ENCODE measurements at places on chromosomes 13 and 19.
A peak's percentile ranks its signal among the peaks of the same experiment; 100 is the strongest.

DNA sequence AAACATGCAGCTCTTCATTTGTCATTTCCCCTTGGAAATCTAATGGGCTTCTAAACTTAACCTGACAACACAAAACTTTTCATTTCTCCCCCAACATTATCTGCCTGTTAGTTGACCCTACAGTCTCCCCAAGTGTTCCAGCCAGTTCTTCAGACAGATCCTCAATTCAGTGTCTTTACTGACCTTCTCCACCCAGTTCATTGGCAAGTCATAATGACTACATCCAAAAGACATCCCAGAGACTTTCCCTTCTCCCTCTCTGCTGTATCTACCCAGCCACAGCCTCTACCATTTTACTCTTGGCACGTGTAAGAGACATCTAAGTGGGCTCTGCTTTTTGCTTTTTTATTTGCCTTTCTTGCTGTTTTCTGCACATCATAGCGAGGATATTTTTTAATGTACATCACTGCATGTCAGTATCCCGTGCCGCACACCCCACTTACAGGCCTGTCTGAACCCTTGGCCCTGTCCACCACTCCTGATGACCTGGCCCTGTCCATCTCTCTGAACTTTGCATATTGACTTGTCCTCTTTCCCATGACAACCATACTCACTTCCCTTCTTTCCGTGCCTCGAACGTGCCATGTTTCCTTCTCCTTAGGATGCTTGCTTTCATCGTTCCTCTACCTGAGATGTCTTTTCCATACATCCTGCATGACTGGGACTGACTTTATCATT is 391.9 kb downstream of the IRS2 start:
- DNase-seq, result no peak

DNA sequence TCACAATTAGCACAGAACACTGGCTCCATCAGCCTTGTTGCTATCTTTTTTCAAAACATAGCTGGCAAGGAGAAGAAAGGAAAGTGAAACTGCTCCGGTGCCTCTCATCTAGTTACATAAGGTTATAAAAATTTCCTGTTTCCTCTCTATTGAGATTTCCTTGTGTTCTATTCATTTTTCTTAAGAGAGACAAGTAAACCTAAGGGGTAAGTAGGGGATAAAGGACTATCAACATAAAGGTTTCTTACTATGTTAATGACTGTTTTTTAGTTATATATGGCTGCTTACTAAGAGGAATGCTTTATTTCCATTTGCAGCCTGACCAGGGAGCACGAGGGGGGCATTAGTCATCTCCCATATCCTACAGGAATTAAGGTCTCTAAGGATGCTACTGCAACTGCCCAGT is 73.2 kb upstream of the MLNR start:
- DNase-seq, result peak; percentile 10

GRCh38 chr19:2468596-2468995 is 7.3 kb upstream of the GADD45B start:
- no peak for DNase-seq

DNA sequence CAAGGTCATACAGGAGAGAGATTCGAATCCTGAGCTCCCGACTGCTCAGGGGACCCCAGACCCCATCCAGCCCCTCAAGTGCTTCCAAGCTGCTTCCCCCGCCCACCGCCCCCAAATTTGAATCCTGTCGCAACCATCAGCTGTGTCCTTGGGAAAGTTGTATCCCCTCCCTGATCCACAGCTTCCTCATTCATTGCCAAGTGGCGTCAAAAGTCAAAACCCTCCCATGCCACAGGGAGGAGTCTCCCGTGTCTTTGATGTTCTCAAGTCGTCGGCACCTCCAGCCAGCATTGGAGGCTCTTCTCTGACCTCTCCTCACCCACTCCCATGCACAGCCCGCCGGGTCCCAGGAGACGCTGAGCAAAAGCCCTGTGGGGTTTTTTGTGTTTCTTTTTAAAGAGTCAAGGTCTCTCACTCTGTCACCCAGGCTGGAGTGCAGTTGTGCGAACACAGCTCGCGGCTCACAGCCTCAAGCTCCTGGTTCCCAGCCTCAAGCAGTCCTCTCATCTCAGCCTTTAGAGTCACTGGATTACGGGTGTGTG is 2.8 kb upstream of the IFI30 start:
- DNase-seq, result no peak

- DNase-seq, result no peak
Observed at GRCh38 chr13:89214185-89214584, 1543.0 kb downstream of the SLITRK5 start.

DNA sequence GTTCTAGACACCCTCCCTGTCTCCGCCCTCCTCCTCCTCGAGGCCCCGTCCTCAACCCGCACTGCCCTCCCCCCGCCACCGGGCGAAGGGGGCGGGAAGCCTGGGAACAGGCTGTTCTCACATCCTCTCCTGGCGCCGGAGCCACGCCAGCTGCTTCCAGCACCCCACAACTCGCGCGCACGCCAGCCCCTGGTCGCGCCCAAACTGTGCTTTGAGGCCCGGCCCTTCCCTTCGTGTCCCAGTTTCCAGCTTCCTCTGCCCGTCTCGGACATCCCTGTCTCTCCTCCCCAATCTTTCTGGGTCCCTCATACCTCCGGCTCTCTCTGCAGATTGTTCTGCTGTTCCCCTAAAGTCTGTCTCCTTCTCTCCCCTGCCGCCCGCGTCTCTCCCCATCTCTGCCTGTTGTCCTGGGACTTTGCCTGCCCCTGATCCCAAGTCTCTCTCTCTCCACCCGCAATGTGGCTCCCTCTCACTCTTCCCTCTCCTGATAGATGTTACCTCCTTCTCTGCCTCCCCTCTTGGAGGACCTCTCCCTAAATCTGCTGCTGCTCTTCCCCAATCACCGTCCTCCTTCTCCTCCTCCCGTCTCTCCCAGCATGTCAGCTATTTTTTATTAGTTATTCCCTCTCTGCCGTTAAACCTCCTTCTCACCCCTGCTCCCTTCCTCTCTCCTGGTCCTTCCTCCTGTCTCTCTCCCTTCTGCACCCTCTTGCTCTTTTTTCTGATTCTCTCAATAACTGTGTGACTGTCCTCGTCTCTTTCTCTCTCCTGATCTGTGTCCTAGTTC is 14.2 kb downstream of the DPF1 start:
- peak; percentile 27 for DNase-seq

GRCh38 chr19:30690935-30691818 is 319.0 kb downstream of the ZNF536 start:
- DNase-seq, result no peak

DNA sequence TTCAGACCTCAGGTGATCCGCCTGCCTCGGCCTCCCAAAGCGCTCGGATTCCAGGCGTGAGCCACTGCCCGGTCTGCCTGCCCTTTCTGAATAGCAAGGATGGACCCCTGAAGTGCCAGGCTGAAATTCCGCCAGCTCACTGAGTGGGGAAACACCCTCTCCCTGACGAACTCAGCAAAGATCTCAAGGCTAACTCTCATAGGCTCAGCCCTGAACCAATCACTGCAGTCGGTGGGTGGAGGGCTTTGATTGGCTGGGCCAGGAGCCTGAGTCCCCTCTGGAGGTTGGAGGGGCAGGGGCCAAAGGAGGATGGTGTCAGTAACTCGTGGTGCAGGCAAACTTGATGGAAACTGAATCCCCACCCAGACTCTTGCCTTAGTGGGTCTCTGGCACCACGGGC is 11.2 kb upstream of the COMP start:
- DNase-seq, result no peak

- DNase-seq, result peak; percentile 83
Observed at GRCh38 chr13:77779552-77780272, 82.2 kb downstream of the SLAIN1 start.

DNA sequence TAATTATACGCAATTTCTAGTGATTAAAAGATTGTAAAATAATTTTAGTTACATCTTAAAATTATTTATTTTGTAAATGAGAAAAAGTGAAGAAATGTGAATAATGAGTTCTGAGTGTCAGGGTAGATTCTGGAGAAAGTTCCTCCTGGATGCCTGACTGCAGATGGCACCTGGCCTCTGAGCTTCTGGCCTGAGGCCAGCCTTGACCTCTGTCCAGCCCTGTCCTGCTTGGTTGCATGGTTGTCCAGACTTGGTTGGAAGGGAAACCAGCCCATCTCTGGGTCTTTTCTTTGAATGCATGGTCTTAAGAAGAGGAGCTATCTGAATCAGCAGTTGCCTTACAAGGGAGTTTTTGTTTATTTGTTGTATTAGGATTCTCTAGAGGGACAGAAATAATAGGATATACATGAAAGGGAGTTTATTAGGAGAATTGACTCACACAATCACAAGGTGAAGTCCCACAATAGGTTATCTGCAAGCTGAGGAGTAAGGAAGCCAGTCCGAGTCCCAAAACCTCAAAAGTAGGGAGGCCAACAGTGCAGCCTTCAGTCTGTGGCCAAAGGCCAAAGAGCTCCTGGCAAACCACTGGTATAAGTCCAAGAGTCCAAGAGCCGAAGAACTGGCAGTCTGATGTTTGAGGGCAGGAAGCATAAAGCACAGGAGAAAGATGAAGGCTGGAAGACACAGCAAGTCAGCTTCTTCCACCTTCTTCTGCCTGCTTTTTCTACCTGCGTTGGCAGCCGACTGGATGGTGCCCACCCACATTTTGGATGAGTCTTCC is 385.8 kb downstream of the ZNF536 start:
- DNase-seq, result no peak

GRCh38 chr13:32041429-32041828 is 9.9 kb downstream of the FRY start:
- DNase-seq, result no peak

DNA sequence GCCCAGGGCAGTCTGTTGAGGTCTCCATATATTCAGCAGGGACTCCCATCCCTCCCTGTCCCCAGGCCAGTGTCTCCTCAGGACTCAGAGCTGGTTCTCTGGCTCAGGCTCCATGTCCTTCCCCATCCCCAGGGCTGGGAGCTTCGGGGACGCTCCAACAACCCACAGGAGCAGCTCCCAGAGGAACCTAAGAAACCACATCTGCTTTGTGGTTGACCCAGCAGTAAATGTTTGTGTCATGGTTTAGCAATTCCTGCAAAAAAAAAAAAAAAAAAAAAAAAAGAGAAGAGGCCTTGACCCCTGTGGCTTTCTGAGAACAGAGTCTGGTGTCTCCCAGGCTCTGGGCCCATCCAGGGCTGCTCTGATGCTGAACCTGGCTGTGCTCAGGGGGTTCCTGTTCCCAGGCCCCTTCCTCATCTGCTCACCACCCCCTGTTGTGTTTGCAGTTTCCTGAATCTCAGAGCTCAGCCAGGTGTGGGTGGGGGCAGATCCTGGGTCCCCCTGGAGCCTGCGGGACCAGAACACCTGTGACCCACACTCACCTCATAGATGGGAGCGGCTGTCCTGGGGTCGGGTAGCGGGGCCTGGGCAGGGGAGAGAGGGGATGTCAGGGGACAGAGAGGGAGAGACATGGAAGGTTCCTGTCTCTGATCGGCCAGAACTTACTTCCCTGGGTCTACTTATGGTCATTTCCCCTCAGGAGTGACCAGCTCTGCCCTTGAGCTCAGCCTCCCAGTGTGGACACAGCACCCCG is 25.2 kb upstream of the CEACAM1 start:
- no peak for DNase-seq

DNA sequence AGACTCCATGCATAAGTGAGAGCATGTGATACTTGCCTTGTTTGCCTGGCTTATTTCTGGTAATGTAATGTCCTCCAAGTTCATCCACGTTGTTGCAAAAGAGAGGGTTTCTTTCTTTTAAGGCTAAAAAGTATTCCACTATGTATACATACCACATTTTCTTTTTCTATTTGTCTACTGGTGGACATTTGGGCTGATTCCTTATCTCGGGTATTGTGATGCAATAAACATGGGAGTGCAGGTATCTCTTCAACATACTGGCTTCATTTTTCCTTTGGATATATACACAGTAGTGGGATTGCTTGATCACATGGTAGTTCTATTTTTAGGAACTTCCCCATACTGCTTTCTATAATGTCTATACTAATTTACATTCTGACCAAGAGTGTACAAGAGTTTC is 49.6 kb upstream of the EBPL start:
- no peak for DNase-seq

DNA sequence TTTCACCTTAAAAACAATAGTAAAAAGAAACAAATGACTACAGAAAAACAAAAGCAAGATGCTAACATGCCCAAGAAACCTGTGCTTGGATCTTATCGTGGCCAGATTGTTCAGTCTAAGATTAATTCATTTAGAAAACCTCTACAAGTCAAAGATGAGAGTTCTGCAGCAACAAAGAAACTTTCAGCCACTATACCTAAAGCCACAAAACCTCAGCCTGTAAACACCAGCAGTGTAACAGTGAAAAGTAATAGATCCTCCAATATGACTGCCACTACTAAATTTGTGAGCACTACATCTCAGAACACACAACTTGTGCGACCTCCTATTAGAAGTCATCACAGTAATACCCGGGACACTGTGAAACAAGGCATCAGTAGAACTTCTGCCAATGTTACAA is 6.0 kb downstream of the CKAP2 start:
- no peak for DNase-seq

Data from hematopoietic multipotent progenitor cell (in vitro differentiated cells).